ENCODE measurements at places on chromosomes 4 and X.

- DNase-seq, result no peak
Measured at GRCh38 chr4:153252122-153252521, 47.9 kb downstream of the TRIM2 start.

GRCh38 chrX:72262077-72262476 lies 15.0 kb downstream of the RPS4X start:
- DNase-seq, result no peak

- DNase-seq, result no peak
Measured at GRCh38 chr4:155640751-155641150, 25.9 kb upstream of the GUCY1A1 start.

GRCh38 chrX:49947781-49948180 lies 25.4 kb downstream of the CLCN5 start:
- no peak for DNase-seq

GRCh38 chr4:88613417-88613875 lies 21.2 kb downstream of the HERC3 start:
- no peak for DNase-seq

DNA sequence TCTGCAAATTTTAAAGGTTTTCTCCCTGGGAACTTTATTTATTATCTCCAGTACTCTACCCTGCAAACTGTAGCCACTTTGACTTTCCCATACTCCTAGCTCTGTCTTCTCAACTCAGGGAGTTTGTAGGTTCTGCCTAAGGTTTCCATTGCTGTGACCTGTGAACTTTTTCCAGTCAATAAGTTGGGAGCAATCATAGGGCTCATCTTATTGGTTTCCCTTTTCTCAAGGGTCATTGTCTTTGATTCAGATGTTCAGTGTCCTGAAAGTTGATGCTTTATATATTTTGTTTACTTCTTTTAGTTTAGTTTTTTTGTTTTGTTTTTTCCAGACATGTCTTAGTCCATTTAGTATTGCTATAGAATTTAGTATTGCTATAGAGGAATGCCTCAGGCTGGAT lies 85.3 kb upstream of the NUDT6 start:
- no peak for DNase-seq

- no peak for DNase-seq
Measured at GRCh38 chr4:176910646-176911045, 117.9 kb upstream of the VEGFC start.

DNA sequence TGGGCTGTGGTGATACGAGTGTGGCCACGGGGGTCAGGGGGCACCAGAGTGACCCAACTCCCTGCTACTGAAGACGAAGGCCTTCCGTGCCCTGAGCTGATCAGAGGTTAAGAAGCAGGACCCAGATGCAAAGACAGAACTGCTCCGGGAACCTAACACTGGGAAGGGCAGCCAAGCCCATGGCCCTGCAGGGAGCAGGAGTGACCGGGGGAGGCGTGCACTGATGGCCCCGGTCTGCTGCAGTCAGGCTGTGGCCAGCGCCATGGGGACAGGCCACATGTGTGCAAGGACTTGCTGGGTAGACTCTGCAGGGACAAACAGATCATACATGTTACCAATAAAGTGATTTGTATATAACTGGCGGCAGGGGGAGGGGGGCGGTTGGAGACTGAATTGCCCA lies 74.6 kb downstream of the ACOX3 start:
- no peak for DNase-seq

DNA sequence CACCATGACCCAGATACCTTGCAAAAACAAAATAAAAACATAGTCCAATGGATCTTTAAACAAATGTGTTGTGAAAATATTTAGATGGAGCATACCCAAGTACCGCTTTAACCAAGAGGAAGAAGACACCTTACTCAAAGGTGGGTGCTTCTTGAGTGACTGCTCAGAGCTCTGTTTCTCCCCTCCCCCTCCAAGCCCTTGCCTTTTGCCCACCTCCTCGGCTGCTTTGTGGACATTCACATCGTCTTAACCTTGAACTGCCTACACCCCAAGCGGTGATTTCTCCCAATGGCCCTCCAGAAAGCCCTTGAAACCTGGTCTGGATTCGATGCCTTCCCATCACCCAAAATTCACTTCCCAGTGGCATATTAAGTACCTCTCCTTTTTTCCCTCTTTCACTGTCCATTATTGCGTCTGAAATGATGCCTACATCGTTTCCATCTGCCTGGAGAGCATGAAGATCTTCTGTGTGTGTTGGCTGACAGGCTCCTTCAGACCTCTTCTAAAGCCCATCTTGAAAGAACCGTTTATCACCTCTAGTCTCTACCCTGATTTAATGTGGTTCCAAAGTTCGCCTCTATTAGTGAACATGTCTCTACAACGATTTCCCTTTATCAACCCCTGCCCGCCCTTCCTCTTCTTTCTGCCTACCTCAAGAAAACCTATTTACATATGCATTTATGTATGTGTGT lies 968 bp downstream of the GPRIN3 start:
- DNase-seq, result no peak

GRCh38 chr4:145920205-145920604 lies 18.4 kb downstream of the ZNF827 start:
- DNase-seq, result no peak
